ENCODE measurements at places on chromosomes 4 and X.

- no peak for DNase-seq
These were observed 915 bp upstream of the RAB33B start for GRCh38 chr4:139453041-139453370.

DNA sequence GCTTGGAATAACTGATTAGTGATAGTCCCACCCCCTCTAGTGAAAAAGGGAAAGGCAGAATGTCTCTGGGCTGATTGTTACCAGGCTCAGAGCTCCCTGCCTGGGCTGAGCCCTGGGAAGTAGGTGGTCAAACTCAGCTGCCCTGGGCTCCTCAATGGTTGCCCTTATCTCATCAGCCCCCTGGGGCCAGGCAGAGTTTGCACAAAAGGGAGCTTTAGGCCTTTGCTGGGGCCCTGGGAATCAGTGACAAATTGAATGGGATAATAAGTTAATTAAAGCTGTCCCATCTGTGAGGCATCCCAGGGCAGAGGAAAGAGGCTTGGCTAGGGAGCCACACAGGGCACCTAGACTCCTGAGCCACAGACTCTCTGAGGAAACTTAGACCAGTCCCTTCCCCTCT lies 89.0 kb downstream of the EFNB1 start:
- DNase-seq: peak; percentile 86

DNA sequence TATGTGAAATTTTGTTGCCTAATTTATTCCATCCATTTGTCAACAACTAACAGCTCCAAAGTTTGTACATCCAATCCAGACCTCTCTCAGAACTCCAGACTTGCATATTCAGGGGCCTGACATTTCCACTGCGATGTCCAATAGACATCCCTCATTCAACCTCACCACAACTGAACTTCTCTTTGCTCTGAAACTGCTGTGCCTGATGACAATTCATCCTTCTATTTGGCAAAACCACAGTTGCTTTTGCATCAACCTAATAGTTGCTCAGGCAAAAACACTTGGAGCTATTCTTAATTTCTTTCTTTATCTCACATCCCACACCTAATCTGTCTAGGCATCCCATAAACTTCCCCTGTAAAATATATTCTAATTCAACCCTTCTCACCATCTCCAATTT lies 56.5 kb downstream of the ANTXR2 start:
- no peak for DNase-seq

- DNase-seq: no peak
These were observed 318.4 kb downstream of the PPP3CA start for GRCh38 chr4:101028886-101029285.

GRCh38 chrX:155535866-155536265 lies 76.9 kb downstream of the TMLHE start:
- no peak for DNase-seq

GRCh38 chr4:112514647-112515197 lies 1.3 kb downstream of the NEUROG2 start:
- peak; percentile 64 for DNase-seq

DNA sequence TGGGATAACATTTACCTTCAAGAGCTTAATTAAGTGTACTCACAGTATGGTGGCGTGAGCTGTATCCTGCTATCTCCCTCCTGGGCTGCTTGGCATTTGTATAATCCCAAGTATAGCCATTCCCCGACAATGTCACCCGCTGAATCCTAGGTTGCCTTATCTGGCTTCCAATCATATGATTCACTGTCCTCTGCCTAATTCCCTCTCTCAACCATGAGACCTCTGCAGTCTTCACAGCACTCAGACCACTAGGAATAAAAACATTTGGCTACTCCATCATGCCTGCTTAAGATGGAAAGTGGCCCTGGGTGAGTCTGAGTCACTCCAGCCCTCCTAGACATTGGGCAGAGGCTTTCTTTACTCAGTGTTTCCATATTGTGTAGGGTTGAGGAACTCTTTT lies 28.9 kb upstream of the WDFY3 start:
- no peak for DNase-seq

GRCh38 chrX:39757971-39758370 lies 339.8 kb downstream of the BCOR start:
- DNase-seq: peak; percentile 21

- DNase-seq: no peak
These were observed 174.5 kb downstream of the SMIM20 start for GRCh38 chr4:26088433-26088928.

GRCh38 chr4:69485130-69485529 lies 10.6 kb downstream of the UGT2B4 start:
- no peak for DNase-seq

- DNase-seq: no peak
These were observed 230.9 kb upstream of the FAT1 start for GRCh38 chr4:186954509-186954908.

DNA sequence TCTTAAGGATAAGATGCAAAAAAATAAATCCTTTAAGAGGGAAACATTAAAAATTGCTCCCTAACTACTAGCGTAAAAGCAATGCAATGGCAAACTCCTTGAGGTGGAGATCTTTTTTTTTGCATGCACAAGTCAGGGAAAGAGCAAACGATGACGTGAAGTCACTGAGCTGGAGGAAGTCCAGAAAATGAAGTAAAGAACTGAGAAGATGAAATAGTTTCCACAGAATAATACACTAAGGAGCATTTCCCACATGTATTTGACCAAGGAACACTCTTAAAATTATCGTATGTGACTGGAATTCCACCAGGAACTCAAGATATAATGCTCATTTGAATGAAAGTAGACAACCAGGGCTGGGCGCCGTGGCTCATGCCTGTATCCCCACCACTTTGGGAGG lies 21.0 kb upstream of the DOCK11 start:
- no peak for DNase-seq

- DNase-seq: peak; percentile 16
These were observed 100.7 kb upstream of the ZDHHC15 start for GRCh38 chrX:75623535-75623934.

- peak; percentile 13 for DNase-seq
These were observed 722 bp downstream of the FGF16 start for GRCh38 chrX:77447653-77448569.

GRCh38 chr4:118113220-118113619 lies 78.9 kb downstream of the NDST3 start:
- DNase-seq: no peak

DNA sequence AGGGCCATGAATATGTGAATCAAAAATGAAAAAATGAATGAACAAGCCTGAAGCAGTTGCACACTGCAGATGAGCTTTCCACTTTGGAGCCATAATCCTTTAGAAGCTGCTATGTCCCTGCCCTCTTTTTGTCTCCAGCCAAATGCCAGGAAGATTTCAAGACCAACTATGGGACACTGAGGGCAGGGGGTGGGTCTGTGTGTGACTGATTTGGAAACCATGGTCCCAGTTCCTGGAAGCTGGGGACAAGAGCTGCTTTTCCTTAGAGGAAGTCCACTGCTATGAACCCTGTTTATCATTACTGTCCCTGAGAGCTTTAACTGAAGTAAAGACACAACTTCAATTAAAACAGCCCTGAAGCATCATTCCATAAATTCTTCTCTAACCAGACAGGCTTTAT lies 153.9 kb upstream of the GPC4 start:
- DNase-seq: no peak

- DNase-seq: peak; percentile 52
These were observed 16.0 kb downstream of the XG start for GRCh38 chrX:2767631-2768455.

- no peak for DNase-seq
These were observed 26.1 kb upstream of the IGFBP7 start for GRCh38 chr4:57136281-57136680.

DNA sequence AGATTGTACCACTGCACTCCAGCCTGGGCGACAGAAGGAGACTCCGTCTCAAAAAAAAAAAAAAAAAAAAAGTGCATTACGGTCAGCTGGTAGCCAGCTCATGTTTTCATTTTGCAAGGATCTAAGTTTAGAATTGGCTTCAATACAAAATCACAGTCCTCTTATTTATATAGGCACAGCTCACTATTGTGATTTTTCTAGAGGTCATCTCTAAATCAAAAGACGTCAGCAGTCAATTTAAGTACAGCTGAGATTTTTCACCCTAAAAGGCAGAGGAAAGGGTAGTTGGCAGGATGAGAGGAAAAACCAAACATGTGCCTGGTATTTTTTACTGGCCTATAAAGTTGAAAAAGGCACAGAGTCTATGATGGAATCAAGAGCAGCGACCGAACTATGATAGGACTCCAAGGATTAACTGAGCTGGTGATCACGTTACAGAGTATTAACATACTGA lies 30.8 kb downstream of the ASB5 start:
- DNase-seq: no peak

DNA sequence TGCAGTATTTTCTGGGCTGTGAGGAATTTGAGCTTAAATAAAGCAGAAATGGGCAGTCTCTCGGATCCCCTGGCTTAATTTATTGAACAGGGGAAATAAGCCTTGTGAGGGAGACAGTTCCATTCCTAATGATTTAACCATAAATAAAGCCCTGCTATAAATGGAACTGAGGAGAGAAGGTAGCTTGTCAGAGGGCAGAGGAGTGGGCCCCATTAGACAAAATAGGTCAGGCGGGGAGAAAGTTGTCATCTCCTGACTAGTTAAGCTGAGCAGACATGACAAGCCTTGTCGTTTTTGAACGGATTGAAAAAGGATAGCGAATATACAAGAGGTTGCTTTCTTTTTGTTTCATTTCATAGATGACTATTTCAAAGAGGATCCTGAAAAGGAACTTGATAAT lies 39.3 kb downstream of the SMPX start:
- no peak for DNase-seq

DNA sequence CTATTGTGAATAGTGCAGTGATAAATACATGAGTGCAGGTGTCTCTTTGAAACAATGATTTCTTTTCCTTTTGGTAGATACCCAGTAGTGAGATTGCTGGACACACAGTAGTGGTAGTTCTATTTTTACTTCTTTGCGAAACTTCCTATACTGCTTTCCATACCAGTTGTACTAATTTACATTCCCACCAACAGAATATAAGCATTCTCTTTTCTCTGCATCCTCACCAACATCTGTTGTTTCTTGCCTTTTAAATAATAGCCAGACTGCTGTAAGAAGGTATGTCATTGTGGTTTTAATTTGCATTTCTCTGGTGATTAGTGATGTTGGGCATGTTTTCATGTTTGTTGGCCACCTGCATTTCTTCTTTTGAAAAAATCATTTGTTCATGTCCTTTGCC lies 105.9 kb downstream of the COL4A6 start:
- no peak for DNase-seq

- no peak for DNase-seq
These were observed 18.5 kb downstream of the METAP1 start for GRCh38 chr4:99013884-99014523.

- DNase-seq: peak; percentile 15
These were observed 76.8 kb downstream of the RNF150 start for GRCh38 chr4:141056473-141056872.

DNA sequence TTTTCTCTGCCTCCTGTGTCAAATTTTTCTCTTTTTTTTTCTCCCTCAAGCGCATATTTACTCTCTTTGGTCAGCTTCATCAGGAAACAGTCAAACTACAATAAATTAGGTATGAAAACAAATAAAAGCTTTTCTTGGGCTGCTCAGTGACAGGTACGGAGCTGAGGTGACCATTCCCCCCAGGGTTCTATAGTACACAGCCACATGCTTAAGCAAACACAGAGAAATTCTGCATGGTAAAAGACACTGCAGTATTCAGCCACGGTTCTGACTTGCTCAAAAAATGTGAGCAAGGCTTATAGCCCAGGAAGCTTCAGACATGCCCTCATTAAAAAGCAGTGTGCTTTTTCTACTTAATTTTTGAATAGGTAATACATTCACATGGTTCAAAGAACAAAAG lies 138.5 kb downstream of the GRIA3 start:
- DNase-seq: no peak

- no peak for DNase-seq
These were observed 227.6 kb upstream of the PPP1R2C start for GRCh38 chrX:43005561-43005960.

GRCh38 chr4:101604976-101605375 lies 185.6 kb upstream of the BANK1 start:
- no peak for DNase-seq

GRCh38 chrX:45435481-45435880 lies 234.8 kb upstream of the DIPK2B start:
- DNase-seq: no peak

DNA sequence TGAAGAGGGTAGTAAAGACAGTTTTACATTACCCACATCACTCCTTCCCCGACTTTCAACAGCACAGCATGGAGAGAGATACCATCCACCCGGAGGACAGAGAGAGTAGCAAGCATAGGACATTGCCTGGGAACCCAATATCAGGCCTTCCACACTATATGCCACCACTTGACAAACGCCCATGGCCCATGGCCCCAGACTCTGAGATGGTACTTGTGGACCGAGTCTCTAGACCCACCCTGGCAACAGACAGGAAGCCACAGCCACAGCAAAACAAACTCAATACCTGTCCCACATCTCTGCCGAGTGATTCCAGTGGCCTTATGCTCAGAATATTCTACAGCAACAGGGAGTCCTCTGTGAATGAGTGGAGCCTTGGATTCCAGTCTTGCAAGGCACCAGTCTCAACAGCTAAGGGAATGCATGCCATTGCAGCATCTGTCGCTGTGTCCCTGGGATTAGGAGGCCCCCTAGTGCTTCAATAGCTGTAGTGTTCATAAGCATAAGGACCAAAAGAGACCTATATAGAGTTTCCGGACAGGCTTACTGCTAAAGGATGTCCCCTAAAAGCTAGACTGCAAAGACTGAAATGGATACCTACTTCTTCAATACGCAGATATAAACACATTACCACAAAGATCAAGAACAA lies 14.7 kb upstream of the CT55 start:
- peak; percentile 65 for DNase-seq

- no peak for DNase-seq
These were observed 55.8 kb downstream of the MBNL3 start for GRCh38 chrX:132433001-132433400.

GRCh38 chrX:43566170-43566569 lies 89.9 kb upstream of the MAOA start:
- no peak for DNase-seq

DNA sequence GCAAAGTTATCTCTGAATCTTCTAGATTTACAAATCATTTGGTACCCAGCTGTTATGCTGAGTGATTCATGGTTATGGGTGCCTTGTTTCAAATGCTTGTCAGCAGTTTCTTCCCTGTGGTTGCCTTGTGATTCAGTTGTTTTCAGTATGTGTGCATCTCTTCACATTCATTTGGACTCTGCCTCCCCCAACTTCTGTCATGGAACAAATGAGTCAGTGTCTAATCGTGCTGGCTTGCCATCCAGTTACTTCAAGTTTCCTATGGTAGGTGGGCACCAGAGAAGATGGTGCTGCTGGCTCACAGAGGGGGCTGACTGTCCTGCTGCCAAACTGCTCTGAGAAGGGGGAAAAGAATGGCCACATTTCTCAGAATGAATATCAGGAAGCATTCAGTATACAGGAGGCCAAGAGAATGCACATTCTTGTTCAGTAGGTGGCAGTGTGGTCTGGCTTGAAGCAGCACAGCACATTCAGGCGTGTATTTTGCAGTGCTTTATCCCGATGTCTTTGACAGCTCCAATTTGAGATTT lies 260.9 kb downstream of the GLUD2 start:
- DNase-seq: peak; percentile 56

GRCh38 chrX:130694983-130695382 lies 208.0 kb downstream of the ENOX2 start:
- no peak for DNase-seq

GRCh38 chr4:94208266-94208665 lies 601 bp downstream of the SMARCAD1 start:
- DNase-seq: no peak

- no peak for DNase-seq
These were observed 33.6 kb downstream of the ELOVL6 start for GRCh38 chr4:110164856-110165255.

- DNase-seq: peak; percentile 2
These were observed 203.3 kb downstream of the CLCN4 start for GRCh38 chrX:10360116-10360515.

GRCh38 chr4:128358913-128359279 lies 71.3 kb upstream of the PGRMC2 start:
- DNase-seq: no peak

All from neural progenitor cell (in vitro differentiated cells).